ENCODE measurements at places on chromosomes 4 and X.
A peak's percentile ranks its signal among the peaks of the same experiment; 100 is the strongest.

- no peak for DNase-seq
Observed at GRCh38 chr4:181909368-181909767, 333.8 kb upstream of the TENM3 start.

GRCh38 chrX:33207056-33207455 lies 4.3 kb downstream of the DMD start:
- DNase-seq: no peak

- no peak for DNase-seq
Observed at GRCh38 chrX:37752936-37753335, 26.9 kb upstream of the CYBB start.

- no peak for DNase-seq
Observed at GRCh38 chr4:61239250-61239649, 39.1 kb downstream of the ADGRL3 start.

DNA sequence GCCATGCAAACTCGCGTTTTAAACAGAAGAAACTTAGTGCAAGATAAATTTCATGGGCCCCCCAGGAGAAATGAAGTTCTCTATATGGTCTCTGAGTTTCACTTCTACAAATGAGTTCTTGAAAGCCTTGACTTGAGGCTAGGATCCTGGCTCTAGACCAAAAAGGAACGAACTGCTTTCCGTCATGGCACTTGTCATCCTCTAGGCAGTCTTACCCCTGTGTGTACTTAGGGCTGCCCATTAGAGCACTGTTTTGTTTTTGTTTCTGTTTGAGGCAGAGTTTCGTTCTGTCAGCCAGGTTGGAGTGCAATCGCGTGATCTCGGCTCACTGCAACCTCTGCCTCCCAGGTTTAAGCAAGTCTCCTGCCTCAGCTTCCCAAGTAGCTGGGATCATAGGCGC lies 29.0 kb downstream of the RNF4 start:
- no peak for DNase-seq

DNA sequence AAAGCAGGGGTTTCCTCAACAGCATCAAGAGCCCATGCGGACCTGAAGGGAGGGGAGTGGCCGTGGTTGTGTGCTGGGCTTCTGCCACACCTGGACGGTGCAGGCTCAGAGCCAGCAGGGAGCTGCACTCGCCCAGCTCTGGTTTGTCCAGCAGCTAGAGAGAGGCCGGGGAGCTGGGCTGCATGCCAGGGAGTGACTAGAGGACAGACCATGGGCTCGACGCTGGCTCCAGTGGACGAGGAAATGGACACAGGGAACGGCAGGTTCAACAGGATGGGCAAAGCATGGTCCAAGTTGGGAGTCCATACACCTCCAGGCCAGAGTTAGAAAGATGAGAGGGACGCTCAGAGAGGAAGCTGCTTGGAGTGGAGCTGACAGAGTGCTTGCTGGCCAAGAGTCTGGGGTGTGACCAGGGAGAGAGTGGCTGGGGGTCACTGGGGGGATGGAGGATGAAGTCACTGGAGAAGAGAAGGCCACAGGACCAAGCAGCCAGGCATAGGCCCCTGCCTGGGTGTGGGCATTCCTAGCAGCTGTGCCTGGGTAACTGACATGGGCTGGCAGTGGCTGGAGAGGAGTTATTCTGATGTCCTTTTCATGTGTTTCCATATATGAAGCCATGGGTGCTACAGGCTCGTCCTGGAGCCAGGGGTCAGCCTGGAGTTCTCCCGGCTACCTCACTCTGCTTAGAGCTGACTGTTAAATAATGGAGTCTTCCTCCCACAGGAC lies 42.8 kb downstream of the HTT-AS start:
- no peak for DNase-seq

GRCh38 chr4:66091786-66092185 lies 421.5 kb upstream of the EPHA5 start:
- DNase-seq: no peak

DNA sequence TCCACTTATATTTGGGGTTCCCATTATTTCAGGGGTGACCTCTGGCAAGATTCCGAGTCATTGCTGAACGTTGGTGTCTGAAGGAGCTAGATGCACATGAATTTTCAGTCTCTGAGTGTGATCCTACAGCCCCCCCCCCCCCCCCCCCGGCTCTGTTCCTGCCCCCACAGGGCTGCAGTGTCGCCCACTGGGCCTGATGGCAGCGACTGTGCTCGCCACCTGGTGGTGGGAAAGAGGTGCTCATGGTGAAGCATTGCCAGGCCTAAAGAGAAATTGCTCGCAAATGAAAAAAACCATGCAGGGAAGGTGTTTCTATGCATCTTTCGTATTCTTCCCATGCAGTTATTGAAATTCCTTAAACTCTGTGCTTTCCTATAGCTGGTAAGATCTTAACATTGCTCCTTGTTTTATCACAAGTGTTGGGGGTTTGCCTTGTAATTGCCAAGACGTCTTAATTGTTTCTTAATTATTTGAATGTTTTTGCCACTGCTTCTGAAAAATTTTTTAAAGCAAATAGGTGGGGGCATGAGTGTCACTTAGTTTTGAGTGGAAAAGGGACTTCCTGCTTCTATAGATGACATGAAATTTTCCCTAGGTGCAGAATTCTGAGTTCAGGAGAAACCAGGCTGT lies 63.2 kb downstream of the CLDN22 start:
- no peak for DNase-seq

GRCh38 chr4:154634058-154634457 lies 21.6 kb upstream of the FGG start:
- DNase-seq: no peak

DNA sequence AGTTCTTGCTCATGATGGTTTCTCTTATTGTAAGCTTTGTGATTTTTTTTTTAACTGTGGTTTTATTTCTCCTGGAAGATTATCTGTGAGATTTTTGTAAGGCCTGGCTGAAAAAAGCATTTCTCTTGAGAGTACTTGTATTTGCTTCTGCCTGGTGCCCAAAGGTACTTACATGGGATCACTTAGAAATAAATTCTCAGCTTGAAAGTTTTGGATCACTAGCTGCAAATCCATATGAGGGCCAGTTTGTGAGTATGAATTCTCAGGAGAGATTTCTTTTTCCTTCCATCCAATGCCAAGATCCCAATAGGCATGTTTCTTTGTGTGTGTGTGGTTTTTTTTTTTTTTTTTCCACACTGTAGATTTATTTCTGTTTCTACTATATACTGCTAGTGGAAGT lies 1884.7 kb upstream of the PCDH7 start:
- no peak for DNase-seq

DNA sequence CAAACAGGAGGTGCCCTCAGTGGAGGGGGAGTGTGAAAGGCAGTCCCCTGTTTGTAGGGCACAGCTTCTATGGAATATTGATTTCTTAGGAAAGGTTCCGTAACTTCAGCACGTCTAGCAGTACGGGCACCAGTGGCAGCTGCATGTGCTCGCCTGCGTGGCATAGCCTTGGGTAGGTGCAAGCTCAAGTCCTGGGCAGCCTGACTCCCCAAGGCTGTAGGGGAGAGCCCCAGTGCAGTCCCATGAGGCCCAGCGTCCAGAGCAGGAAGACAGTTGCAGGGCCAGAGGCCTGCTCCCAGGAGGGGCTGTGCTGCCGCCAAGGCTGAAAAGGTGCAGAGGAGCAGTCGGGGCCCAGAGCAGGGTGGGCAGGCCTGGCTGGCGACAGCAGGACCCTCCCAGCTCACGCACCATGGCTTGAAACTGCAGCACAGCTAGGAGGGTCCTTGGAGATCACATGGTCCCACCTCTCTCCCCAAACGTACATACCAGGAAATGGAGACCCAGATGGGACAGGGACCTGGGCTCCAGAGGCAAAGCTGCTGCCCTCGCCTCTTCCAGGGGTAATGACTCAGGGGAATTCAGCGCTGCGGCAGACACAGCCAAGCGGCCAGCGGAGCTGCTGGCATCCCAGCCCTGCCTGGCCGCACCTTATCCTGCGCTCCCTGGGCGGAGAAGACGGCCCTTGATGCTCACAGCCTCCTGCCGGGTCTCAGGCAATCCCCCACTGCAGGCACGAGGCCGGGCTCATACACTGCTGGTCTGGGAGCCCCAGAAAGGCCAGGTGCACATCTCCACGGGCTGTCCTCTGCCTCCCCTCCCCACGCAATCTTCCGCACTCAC lies 6.0 kb upstream of the DUSP9 start:
- DNase-seq: no peak

- no peak for DNase-seq
Observed at GRCh38 chrX:54413753-54414152, 26.5 kb upstream of the TSR2 start.

GRCh38 chrX:128309311-128309710 lies 257.1 kb upstream of the ACTRT1 start:
- DNase-seq: no peak

DNA sequence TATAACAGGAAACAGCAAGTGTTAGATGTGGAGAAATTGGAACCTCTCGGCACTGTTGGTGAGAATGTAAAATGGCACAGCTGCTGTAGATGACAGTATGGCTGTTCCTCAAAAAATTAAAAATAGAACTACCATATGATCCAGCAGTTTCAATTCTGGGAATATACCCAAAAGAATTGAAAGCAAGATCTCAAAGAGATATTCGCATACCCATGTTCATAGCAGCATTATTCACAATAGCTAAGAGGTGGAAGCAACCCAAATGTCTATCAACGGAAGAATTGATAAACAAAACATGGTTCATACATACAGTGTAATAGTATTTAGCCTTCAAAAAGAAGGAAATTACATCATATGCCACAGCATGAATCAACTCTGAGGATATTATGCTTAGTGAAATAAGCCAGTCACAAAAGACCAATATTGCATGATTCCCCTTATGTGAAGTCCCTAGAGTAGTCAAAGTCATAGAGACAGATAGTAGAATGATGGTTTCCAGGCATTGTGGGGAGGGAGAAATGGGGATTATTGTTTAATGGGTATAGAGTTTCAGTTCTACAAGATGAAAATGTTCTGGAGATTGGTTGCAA lies 467.7 kb downstream of the IDS start:
- DNase-seq: no peak

DNA sequence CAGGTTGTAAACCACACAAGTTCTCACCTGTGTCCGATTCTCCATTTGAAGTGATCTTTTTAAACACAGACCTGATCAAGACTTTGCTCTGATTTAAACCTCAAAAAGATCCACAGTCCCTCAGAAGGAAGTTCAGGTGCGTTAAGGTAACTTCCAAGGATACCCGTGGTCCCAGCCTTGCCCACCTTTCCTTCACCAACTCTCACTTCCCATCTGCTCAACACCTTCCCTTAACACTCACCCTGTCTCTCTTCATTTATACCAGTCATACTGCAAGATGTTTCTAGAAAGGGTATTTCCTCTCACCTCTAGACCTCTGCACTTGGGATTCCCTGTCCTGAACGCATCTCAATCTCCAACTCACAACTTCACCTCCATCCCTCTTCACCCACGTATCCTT lies 49.9 kb downstream of the ADGRA3 start:
- DNase-seq: no peak

DNA sequence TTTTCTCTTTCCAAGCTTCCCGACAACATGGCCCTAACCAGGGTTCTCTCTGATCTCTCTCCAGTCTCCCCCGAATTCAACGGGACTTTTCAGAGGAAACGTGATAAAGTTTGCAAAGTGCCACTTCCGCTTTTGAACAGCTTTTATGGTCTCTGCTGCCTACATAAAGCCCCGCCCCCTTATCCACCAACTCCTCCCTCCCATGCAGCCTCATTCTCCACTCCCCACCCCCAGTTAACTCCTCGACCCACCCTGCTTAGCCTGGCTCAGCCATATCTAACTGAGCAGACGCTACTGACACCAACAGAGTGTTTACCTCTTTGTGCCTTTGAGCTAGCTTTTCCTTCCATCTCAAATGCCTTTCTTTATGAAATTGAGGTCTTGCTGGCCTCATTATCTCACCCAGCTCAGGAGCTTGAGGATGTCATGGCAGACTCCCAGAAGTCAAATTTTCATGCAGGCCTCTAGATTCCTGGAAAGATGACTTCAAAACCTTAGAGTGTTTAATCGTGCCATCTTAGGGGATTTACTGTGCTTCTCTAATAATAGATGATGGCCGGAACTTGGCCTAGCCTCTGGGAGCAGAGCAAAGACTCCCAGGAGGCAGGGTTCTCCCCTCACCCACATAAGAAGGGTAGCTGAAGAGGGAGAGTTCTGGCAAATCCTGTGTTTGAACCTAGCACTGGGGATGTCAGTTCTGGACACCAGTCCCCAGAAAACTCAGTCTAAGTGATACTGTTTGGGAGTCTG lies 606.0 kb downstream of the BCOR start:
- DNase-seq: peak; percentile 15

- no peak for DNase-seq
Observed at GRCh38 chrX:43849173-43849572, 33.1 kb downstream of the MAOB start.

- no peak for DNase-seq
Observed at GRCh38 chr4:41144812-41145211, 69.5 kb downstream of the APBB2 start.

GRCh38 chr4:121370729-121371325 lies 10.0 kb downstream of the QRFPR start:
- DNase-seq: no peak

DNA sequence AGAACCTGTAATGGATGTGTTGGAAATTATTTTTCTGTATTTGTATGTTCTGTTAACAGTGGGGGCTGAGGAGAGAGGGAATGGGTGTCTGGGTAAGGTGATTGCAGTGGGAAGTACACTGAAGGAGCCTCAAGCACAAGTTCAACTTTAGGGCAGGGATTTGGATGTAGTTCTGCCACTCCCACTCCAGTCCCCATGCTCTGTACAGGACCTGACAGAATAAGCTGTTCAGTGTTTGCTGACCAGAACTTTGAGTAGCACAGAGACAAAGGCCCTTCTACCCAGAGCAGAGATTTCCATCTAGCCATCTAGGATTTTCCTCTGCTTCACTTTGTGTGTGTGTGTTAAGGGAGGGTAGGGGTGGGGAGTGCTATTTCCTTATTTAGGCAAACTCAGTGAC lies 49.2 kb downstream of the VSIG4 start:
- no peak for DNase-seq

DNA sequence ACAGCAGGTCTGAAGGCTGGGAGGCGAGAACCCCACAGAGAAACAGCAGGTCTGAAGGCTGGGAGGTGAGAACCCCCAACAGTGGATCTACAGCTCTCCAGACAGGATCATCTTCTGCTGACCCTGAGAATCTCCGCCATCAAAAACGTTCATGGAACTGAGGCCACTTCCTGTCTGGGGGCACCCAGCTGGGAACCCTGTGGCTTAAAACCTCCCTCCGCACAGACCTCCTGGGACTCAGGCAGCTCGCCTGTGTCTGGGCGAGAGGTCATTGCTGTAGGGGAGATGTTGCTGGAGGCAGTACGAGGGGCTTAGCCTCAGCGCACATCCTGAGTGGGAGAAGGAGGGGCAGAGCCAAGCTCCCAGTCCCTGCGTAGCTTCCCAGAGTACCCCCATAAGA lies 15.1 kb upstream of the CLDN24 start:
- DNase-seq: no peak

DNA sequence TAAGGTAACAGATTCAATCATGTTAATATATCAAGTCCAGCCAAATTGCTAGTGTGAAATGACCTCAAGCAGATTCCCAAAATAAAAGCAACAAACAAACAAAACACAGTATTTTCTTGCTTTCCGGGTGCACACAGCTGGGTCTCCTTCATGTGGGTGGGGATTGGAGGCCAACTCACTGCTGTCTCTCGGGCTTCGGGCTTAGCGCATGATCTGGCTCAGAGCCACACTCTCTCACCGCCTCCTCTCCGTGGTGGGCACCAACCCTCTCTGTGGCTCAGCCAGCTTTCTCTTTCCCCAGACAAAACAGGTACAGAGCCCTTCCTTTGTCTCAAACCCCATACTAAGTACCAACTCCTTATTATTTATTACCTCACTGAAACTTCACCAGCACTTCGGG lies 2.9 kb upstream of the REELD1 start:
- DNase-seq: no peak

- DNase-seq: no peak
Observed at GRCh38 chr4:109648266-109648996, 54.8 kb downstream of the CASP6 start.
